Endothelial cell of umbilical vein (primary cell): ENCODE measurements at places on chromosomes 3 and 15. TPM values are rescaled to one million over a fixed set of nuclear protein-coding genes. Genes with fewer than 3 reads are reported as not detected.

The FBXW12 gene
- polyA plus RNA-seq: not detected in 2 replicates

The HCN4 gene
- polyA plus RNA-seq: 0.01 TPM in 1 of 2 replicates, not detected in the other

GRCh38 chr15:87349181-87349580 is 907.4 kb downstream of the NTRK3 start:
- no peaks in the 10 kb centered on the region for H3K27me3 ChIP-seq
- H3K27ac ChIP-seq: no peak overlapping the region
- DNase-seq: no peak
- H3K36me3 ChIP-seq: no peaks in the 10 kb centered on the region
- no peaks in the 10 kb centered on the region for H3K4me1 ChIP-seq
- no peak overlapping the region for H3K4me3 ChIP-seq

- no peak for DNase-seq
- H3K4me1 ChIP-seq: no peaks in the 10 kb centered on the region
- H3K27ac ChIP-seq: no peak overlapping the region
- H3K4me3 ChIP-seq: no peak overlapping the region
- H3K36me3 ChIP-seq: no peaks in the 10 kb centered on the region
Observed at GRCh38 chr3:102336130-102336529, 98.7 kb upstream of the ZPLD1 start.

DNA sequence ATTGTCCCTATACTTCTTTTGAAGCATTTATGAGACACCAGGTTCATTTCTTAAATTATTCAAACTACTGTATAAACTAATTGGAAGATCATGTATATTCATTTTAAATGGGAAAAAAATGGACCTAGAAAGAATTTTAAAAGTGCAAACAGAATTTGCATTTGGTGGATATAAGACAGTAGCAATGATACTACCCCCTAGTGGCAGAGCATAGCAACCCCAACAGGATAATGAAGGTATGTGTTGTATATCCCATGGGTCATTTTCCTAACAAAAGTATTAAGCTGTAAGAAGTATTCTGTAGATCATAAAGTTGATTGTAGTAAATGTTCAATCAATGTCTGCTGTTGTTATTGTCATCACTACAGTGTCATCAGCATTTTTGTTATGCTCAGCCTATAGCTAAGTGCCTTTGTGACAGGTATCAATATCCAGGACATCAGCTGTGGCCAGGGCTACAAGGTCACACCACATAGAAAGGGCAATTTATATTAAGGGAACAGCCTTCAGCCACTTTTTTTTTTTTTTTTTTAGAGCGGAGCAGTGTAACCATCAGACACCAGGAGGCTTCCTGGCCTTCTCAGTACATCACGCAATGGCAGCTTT is 175.8 kb downstream of the FOXB1 start:
- H3K36me3 ChIP-seq: no peaks in the 10 kb centered on the region
- DNase-seq: peak; percentile 44
- H3K27ac ChIP-seq: no peak overlapping the region
- H3K27me3 ChIP-seq: peaks cover 2% of the 10 kb centered on the region
- H3K4me3 ChIP-seq: no peak overlapping the region

GRCh38 chr15:56390739-56391267 is 25.6 kb downstream of the TEX9 start:
- no peak for DNase-seq
- H3K27ac ChIP-seq: no peak overlapping the region
- no peak overlapping the region for H3K4me3 ChIP-seq
- no peaks in the 10 kb centered on the region for H3K27me3 ChIP-seq
- H3K36me3 ChIP-seq: no peaks in the 10 kb centered on the region

DNA sequence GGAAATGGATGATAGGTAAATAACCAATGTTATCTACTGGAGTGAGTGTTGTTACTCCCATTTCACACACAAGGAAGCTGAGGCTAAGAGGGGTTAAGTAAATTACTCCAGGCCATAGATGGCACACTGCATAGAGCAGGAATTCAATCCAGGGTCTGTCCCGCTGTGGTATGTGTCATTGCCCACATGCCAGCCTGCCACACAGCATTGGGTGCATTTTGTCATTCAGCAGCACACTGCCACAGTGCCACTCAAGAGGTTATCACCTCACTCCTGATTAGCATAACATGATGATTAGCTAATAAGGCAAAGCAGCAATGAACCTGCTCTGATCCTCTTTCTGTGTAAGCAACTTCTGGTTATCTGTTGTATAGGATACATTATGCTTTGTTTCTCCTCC is 157.4 kb upstream of the CTNNB1 start:
- DNase-seq: no peak
- no peak overlapping the region for H3K4me3 ChIP-seq
- H3K27ac ChIP-seq: no peak overlapping the region
- H3K27me3 ChIP-seq: no peaks in the 10 kb centered on the region

The RLBP1 gene
- not detected in 2 replicates for polyA plus RNA-seq

DNA sequence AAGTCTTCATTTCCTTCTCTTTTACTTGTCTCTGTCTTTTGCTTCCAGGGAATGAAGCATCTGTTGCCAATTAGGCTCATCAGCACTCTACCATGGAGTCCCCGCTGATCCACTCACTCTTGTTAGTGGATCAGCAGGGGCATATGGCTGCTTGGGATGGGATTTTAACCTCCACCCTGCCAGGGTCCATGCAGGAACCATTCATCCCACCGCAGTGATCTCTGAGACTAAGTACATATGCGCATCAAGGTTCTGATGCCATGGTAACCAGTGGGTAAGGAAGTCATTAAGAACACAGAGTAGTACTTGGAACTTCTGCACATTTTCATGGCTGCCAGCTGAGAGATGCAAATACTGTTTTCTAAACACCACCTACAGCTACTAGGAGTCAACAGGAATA is 374.0 kb upstream of the ALCAM start:
- H3K27ac ChIP-seq: no peak overlapping the region
- no peaks in the 10 kb centered on the region for H3K36me3 ChIP-seq
- no peaks in the 10 kb centered on the region for H3K4me1 ChIP-seq
- H3K4me3 ChIP-seq: no peak overlapping the region
- DNase-seq: no peak

The ACVR2B gene
- 1.6 and 2.0 TPM in 2 replicates for polyA plus RNA-seq

DNA sequence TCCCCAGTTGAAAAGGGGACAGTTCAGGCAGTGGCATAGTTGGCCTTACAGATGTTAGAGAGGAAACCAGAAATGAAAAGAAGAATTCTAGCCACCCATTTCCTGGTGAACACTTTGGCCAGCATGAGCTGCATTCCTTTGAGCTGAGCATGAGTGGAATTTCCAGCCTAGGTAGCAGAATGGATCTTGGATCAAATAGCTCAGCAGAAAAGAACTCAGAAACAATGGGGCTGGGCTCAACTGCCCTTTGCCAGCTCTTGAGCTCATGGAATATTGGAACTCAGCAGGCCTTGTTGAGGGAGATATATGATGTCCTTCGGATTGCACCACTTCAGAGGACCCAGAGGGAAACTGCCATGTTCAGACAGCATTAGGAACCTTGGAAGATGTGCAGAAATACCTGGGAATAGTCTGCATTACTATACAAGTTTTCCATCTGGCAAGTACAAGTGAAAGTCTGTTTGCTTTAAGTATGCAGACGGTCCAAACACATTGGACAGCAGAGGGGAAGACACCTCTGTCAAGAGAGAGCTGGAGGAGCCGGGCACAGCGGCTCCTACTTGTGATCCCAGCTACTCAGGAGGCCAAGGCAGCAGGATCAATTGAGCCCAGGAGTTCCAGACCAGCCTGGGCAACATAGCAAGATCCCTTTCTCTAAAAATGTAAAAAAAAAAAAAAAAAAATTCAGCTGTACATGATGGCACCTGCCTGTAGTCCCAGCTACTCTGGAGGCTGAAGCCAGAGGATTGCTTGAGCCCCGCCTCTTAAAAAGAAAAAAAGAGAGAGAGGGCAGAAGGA is 3.1 kb upstream of the CDV3 start:
- peaks cover 50% of the 10 kb centered on the region for H3K4me1 ChIP-seq
- no peaks in the 10 kb centered on the region for H3K27me3 ChIP-seq
- no peaks in the 10 kb centered on the region for H3K36me3 ChIP-seq
- DNase-seq: peak; percentile 89
- no peak overlapping the region for H3K4me3 ChIP-seq

The TGM4 gene
- polyA plus RNA-seq: 0.11 and 0.16 TPM in 2 replicates

- no peak overlapping the region for H3K27ac ChIP-seq
- no peaks in the 10 kb centered on the region for H3K27me3 ChIP-seq
- DNase-seq: no peak
- no peaks in the 10 kb centered on the region for H3K4me1 ChIP-seq
- no peaks in the 10 kb centered on the region for H3K36me3 ChIP-seq
Observed at GRCh38 chr3:34856081-34856947, 783.0 kb upstream of the ARPP21 start.

The SEMA3G gene
- 27.9 and 34.0 TPM in 2 replicates for polyA plus RNA-seq

DNA sequence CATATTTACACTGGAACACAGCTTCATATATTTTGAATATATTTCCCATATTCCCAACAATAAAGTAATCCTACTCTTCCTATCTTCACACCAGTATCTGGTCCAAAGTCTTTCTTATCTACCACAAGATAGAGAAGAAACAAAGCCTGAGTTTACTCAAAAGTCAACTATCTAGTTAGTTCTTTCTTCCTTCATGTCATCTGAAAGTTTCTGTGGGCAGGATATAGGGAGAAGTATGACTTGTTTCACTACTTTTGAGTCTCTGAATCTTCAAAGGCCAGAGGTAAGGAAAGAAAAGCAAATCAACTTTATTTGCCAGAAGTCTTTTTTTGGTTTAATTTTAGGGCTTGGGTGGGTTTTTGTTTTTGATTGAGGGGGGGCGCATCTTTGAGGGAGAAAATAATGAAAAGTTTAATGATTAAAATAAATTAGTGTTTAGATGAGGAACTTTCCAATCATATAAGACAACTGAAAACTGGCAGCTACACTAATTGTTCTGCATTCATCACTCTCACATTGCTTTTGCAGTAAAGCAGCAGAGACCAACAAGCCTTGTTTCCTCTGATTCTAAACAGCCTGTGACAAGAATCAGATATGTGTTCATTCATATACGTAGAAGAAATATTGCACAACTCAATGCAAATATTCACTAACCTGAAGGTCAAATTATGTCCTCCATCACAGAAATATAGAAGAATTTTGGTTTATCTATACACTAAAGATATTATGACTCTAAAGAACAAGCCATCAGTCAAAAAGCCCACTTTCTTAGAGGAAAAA is 421.4 kb downstream of the SHQ1 start:
- DNase-seq: no peak
- H3K27me3 ChIP-seq: no peaks in the 10 kb centered on the region
- no peaks in the 10 kb centered on the region for H3K36me3 ChIP-seq
- no peak overlapping the region for H3K27ac ChIP-seq
- H3K4me1 ChIP-seq: peaks cover 4% of the 10 kb centered on the region

DNA sequence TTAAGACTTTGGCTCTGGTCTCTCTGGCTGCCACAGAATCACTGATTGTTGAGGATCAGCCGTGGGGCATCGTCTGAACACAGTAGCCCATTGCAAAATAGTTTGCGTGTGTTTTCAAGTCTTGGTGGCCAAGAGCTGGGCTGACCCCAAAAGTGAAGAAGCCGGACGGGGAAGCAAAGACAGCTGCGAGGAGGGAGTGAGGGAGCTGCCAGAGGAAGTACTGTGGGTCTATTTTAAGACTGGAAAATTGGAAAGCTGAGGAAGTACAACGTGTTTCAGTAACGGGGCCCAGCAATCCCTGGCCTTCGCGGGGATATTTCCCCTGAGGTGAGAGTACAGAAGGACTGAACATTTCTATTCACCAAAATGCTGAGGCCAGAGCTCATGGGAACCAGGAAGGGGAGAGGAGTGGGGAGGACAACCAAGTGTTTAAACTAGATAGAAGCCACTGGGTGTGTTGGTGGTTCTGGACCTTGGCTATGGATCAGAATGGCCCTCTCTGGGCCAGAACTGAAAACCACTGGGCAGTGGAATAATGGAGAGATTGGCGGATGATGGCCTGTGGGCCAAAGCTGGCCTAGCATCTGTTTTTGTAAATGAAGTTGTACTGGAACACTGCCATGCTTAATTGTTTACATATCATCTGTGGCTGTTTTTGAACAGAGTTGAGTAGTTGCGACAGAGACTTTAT is 34.1 kb upstream of the LIMD1 start:
- H3K36me3 ChIP-seq: no peaks in the 10 kb centered on the region
- H3K4me3 ChIP-seq: no peak overlapping the region
- no peak overlapping the region for H3K27ac ChIP-seq
- DNase-seq: peak; percentile 51
- no peaks in the 10 kb centered on the region for H3K4me1 ChIP-seq
- no peaks in the 10 kb centered on the region for H3K27me3 ChIP-seq

GRCh38 chr15:59063042-59063441 is 41.9 kb upstream of the CCNB2 start:
- DNase-seq: no peak
- no peaks in the 10 kb centered on the region for H3K27me3 ChIP-seq
- no peak overlapping the region for H3K4me3 ChIP-seq
- peaks cover 26% of the 10 kb centered on the region for H3K36me3 ChIP-seq
- no peaks in the 10 kb centered on the region for H3K4me1 ChIP-seq
- H3K27ac ChIP-seq: no peak overlapping the region

- H3K27ac ChIP-seq: no peak overlapping the region
- H3K27me3 ChIP-seq: no peaks in the 10 kb centered on the region
- peaks cover 5% of the 10 kb centered on the region for H3K4me1 ChIP-seq
- H3K4me3 ChIP-seq: no peak overlapping the region
- DNase-seq: no peak
- H3K36me3 ChIP-seq: no peaks in the 10 kb centered on the region
Observed at GRCh38 chr3:17602126-17602525, 140.3 kb downstream of the TBC1D5 start.

The SAMD7 gene
- not detected in 2 replicates for polyA plus RNA-seq

- H3K27me3 ChIP-seq: no peaks in the 10 kb centered on the region
- H3K4me3 ChIP-seq: no peak overlapping the region
- H3K4me1 ChIP-seq: no peaks in the 10 kb centered on the region
Observed at GRCh38 chr15:100732211-100733055, 130.0 kb downstream of the ASB7 start.
